ENCODE measurements at places on chromosomes 6 and 20.

GRCh38 chr6:149065658-149066556 lies 251.6 kb upstream of the TAB2 start:
- no peak for DNase-seq

DNA sequence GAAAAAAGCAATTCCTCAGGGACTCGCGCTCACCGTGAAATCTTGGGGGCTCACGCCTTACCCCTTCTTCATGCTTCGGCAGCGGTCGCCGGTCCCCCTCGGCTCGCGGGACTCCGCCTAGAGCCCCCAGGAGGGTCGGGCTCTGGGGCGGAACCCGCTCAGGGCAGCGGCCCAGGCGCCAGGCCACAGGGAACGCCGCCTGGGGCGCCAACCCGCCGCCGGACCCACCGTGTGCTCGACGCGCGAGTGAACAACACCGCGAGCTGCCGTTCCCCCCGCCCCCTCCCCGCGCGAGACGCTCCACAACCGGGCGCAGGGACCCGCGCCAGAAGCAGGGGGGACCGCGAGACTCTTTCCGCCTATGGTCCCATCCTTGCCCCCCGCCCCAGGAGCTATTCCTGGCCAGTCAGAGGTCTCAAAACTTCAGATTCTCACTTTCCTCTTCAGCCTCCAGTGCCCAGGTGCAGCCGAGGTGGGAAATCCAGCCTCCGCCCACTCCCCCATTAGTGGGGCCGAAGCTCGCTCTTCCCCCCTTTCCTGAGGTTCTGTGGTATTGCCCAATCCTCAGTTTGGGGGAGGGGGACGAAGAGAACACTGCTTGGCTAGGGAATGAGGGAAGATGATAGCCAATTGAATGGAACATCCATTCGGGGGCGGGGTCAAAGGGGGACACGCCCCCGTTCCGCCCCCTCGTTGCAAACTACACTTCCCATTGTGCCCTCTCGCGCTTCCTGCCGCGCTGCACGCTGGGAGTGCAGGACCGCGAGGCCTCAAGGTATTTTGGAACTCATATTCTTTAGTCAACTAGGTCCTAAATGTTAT lies at the start of gene WASF1:
Gene WASF1, minus strand, starts transcription at position 265 of the 822 bp plus-strand sequence. CDS start 52,069 bp downstream, outside the sequence.
- peak; percentile 77 for DNase-seq

DNA sequence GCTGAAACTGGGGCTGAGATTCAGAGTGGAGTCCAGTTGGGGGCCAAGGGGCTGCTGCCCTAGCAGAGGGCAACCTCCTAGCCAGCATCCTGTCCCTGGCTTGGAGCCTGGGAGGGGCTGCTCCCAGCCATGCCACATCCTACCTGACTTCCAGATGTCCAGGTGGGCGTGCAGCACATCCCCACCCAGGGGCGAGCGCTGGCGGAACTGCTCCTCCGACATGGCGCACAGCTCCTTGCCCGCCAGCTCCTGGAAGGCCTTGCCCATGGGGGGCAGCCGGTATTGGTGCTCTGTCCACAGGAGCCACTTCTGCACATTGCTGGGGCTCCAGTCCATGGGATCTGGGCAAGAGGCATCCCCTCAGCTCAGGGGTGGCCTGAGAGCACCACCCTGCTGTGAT lies 15.3 kb downstream of the SPDEF start:
- DNase-seq: no peak

GRCh38 chr6:39961178-39961577 lies 26.9 kb upstream of the MOCS1 start:
- DNase-seq: no peak

DNA sequence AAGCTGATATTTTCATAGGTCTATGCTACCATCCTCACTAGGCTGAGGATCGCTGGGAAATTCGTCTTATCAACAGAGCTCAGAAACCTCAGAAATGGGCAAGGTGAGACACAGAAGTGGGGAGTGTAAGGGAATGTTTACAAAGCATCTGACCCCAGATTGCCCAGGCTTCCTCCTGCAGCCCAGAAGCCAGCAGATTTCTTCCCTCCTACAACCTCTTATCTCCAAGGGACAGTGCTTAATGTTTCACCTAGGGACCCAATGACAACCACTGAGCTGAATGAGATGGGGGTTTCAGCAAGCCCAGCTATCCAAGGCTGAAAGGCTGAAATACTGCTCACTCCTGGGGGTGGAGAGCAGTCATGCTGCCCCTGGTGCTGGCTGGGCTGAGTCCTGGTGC lies 52.4 kb upstream of the TBC1D7 start:
- DNase-seq: no peak

DNA sequence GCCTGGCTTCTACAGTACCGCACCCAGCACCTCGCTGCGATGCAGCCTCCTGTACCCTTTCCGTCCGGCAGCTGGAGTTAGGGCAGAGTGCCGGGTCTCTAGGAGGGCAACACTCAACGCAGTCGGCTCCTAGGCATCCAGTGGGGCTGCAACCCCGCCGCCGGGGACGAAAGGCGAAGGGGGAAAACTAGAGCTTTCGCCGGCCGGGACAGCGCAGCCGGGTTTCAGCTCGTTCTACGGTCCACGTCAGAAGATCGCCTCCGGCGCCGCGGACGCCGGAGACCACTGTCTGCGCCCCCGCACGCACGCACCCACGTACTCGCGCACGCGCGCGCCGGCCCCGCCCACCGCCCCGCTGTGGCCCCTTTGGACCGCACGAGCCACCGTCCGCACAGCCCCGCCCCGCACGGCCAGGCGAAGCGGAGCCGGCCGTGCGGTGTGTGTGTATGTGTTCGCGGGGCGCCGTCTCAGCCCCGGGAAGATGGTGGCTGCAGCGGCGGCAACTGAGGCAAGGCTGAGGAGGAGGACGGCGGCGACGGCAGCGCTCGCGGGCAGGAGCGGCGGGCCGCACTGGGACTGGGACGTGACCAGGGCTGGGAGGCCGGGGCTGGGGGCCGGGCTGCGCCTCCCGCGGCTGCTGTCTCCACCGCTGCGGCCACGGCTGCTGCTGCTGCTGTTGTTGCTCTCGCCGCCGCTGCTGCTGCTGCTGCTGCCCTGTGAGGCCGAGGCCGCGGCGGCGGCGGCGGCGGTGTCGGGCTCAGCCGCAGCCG lies at the start of gene ATRN:
Gene ATRN, plus strand, starts transcription at position 392 of the 770 bp plus-strand sequence. Its CDS starts 90 bp downstream, at position 482.
- DNase-seq: peak; percentile 76

DNA sequence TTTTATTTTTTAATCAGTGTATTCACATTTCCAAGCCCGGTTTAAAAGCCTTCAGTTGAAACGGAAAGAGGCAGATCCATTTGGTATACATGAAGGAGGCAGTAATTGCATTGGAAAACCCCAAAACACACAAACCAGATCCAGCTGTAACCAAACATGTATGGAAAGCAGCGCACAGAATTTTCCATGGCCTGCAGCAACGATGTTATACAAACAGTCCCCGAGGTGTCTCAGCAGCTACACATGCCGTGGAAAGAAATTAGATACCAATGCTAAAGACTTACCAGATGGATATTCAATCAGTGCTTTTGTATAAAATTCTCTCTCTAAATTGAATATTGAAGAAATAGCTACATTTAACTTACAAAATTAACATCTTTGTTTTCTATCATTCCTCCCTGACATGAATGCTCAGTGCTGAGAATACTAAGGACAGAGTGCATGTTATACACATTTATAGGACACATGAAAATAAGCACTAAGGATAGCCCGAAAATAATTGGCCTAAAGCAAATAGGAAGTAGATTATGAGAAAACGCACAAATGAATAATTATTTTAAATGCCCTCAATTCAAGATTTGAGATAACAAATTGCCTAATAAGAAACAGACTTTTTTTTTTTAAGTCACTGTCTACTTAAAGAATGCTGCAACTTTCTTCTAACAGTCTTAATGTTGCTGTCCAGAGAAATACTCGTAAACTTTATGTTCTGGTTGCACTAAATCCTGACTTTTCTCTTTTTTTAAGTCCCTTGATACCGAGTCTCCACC lies 713.1 kb downstream of the HDGFL1 start:
- no peak for DNase-seq

DNA sequence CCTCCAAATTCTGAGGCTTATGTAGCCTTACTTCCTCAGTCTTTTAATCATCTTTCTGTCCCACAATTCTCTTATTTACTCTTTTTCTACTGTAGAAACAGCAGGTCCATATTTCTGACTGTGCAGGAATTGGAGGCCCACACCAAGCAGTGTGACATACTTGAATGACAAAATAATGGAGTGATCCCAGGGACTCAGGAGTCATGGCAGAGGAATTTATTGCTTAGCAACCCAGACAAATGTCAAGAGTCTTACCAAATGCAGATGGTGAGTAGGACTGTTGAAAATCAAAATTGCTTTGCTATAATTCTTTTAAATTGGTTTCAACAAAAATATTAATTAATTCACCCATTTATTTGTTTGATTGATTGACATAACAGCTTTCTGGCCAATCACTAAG lies 59.9 kb downstream of the HTR1B start:
- DNase-seq: no peak

Measured in stimulated activated CD8-positive, alpha-beta memory T cell treated with anti-CD3 and anti-CD28 coated beads, Interleukin-7, amount 100 ng/mL, for 1 hour (primary cell).